COLO829 (cell line): ENCODE measurements at places on chromosomes 3 and 15.

- DNase-seq = peak; percentile 35
These were observed 553 bp downstream of the TMEM43 start for GRCh38 chr3:14125193-14126016.

GRCh38 chr15:29871401-29871800 is 49.1 kb upstream of the TJP1 start:
- DNase-seq = no peak

DNA sequence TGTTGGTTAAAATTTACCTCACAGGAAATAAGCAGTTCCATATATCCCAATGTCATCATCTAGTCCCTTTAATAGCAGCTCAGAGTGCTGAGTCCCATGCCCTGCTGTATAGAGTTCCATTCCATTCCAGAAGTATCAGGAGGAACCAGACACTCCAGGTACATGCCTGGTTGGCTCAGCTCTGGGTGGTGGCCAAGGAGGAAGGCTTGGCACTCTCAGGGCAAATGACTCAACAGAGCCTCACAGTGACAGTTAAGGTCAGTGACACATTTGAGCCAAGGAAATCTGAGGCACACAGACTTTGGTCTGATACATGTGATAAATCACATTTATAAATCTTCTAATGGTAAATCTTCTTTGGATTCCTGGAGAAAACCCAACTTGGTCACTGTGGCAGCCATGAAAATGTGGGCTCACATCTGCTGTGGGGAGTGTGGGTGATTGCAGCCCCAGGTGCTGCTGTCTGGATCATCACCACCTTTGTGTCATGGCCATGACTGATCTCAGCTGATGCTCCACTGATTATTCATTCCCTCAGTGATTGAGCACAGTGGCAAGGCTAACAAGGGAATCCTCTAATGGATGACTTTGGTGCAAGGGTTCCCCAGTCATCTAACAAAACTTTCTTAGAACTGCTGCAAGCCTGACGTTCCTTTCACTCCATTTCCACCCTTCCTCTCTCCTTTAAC is 9.3 kb downstream of the HHLA2 start:
- DNase-seq = no peak

DNA sequence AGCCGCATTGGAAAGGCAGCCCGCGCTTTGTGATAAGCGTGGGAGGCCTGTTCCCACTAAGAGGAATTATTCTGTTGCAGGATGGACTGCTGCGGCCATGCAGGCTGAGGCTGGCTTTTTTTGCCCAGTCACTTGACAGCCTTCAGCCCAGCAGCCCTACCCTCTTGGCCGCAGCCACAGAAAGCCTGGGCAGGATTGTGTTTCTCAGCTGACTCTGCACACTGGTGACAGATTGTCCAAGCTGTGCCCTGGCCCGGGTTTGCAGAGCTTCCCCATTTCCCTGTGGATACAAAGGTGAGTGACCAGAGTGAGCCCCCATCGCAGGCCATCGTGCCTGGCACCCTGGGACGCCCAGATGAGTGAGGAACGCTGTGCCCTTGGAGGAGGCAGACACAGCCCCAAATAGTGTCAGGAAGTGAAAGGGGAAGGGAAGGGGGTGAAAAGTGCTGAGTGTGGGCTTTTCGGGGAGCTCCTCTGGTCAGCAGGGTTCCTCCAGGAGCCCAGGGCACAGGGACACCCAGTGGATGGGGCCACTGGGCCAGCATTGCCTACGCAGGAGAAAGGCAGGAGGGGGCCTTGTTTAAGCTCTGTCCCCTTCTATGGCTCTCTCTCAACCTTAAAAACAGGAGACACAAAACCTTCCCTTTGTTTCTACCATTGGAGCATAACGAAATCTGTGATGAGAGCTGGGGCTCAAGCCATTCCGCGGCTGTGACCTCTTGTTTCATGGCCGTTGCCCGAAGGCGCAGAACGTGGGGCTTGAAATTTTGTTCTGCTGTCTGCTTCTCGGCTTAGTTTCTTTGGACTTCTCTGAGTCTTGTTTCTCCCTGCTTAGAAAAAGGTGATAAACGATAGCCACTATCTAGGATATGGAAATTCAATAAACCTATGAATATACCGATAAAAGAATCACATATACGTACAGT is 91.5 kb upstream of the MEF2A start:
- no peak for DNase-seq

DNA sequence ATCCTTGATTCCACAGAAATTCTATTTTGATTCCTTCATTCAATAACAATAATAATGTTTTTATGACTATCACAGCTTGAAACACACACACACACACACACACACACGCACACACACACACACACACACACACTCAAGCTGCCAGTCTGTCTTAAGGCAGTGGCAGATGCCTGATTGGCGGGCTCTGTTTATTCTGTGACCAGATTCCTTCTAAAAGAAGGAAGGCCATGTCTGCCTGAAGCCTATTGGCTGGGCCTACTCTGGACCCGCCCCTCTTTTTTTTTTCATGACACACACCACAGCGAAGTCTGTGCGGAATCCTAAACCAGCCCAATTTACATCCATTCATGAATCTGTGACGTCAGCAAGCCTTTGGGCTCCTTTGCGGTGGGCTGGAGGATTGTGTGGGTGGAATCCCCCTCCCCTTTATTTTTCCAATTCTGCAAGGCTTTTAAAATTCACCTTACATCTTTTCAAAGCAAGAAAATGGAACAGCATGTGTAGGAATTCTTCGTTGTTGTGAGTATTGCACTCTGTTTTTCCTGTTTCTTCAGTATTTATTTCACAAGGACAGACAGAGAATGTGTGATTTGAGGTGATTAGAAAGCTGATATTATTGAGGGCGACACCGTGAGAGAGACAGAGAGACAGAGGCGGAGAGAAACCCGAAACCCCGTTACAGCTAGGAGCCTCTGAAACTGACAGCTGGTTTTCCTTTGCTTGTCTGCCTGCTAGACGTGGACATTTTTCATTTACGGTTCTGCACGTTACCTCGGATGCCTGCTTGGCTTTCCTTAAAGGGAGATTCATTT is at the start of gene MAP3K13:
MAP3K13 (plus strand) TSS at position 287 of the 812 bp plus-strand sequence. CDS start 65,446 bp downstream, outside the sequence.
- peak; percentile 74 for DNase-seq

DNA sequence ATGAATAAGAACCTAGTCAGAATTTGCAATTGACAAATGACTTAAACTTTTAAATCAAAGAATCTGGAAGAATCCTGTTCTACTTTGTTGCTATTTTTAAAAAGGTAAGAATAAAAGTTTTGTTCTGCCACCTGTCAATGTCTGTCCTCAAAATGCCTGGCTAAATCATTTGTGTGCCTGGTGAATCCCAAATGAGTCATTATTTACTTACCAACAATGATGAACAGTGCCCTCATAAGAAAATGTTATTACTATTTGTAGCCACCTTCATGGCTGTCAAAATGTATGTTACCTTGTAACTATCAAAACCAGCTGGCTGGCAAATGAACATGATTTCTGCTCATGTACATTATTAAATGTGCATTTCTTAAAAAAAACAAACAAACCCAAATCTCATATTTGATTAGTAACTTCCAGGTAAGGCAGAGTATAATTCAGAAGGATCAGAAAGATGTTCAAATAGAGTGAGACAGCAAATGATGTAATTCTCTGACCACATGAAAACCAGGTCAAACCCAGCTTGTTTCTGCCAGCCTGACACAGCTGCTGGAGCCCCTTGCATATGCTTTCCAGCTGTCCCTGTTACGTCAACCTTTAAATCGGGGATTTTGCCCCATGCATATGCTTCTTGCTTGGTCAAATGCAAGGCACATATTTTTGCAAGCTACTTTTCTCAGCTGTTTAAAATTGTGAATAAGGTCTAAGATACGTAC is 137.9 kb downstream of the SSR3 start:
- no peak for DNase-seq

GRCh38 chr3:108528459-108529252 is 18.3 kb upstream of the MYH15 start:
- no peak for DNase-seq

DNA sequence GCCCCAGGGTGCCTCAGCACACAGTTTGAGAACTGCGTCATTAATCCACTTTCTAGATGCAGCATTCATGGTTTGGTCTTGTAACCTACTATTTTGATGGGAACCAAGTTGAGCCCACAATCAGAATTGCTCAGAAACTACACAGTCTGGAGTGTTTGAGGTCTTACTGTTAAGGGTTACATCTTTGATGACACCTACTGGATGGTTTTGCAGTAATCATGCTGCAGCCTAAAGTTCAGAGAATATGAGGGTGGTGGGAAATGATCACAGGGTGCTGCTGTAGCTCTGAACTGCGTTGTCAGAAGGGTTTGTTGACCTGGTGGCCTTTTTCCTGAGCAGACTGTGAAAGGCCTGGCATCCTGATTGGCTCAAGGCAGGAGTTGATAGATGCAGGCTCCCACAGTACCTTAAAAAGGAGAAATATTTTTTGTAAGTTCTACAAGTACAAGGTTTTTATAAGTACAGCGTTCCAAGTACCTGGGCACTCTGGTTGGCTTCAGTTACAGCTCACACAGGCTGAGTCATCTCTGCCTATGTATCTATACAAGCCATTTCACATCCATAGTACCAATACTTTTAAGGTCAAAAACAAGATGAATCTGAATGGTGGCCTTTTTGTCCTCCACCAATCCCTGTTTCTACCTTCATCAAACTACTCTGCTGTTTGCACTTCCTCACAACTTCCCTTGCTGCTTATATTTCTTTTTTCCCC is 60.5 kb upstream of the ACKR4 start:
- no peak for DNase-seq

DNA sequence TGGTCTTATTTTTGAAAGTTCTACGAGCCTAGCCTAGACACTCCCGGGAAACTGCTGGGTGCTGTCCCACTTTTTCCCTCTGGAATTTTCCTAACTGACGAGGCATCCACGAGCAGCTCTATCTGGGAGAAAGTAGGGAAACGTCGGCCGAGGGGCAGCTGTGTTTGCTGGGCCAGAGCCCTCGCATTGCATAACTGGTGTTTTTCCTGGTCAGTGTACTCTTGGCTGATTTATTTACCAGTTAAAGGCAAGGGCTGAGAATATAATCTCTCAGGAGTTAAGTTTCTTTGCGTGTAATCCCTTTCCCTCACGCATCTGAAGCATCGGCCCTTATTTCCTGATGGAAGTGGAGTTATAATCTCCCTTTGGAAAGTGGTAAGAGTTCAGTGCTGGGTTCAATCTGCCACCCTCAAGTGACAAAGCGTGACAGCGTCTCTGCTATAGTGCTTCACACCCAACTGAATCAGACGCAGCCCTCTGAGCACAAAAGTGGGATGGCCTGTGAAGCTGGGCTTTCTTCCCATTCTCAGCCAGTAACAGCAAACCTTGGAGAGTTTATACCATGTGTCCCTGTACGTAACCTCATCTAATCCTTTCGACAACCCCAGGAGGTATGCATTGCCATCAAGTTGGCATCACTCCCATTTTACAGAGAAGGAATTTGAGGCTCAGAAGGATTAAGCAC is 311.5 kb downstream of the RORA start:
- no peak for DNase-seq

DNA sequence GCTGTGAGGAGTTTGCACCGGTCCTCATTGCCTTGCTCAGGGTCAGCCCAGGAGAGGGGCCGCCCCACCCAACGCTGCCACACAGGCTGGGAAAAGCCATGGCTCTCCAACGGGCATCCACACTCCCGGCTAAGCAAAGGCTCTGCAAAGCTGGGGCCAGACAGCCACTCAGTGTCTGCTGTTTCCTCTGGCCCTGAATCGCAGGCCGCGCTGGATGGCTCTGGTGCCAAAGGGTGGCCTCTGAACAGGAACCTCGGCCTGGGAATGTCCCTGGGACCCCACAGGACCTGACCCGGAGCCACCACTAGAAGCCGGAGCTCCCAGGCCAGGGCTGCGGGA is 42.9 kb downstream of the RPN1 start:
- no peak for DNase-seq

DNA sequence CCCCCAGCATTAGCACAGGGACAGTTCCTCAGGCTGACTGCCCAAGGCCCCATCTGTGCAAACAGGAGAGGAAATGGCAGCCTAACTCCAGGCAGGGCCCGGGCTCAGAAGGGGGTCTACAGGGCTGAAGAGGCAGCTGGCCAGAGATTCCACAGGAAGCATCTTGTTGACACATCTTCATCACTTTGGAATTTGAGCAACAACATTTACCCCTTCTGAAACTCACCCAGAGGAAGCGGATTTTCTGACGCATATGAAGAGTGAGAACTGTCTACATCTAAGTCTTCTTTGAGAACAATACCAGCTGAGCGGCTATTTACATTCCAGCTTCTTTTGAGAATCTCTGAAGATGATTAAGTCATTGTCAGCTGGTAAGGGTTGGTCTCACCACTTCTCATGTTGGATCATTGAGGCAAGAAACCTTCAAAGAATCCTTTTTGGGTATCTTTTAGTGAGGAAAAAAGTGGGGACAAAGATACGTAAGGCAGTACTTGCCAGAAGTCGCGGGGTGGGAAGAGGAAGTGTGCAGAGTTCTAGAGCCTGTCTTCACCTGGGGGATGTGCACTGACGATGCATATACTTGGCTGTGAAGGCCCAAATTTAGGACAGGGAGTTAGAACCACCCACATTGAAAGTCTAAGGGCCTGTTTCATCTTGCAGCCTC is 25.4 kb upstream of the SRP14 start:
- DNase-seq = no peak

DNA sequence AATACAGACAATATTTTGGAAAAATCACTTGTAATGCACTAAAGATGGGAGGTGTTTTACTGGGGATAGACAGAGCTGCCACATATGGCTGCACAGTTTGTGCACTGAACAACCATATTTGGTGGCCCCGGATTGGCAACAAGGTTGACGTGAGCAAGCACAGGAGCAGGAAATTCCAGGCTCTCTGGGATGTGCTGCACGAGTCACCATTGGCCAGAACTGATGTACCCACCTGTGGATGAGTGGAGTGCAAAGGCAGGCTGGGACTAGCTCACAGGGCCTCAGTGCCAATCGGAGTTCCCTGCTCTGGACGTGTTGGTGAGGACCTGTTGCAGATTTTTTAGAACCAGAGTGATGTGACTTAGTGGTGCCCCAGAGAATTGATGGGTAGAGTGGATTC is 42.0 kb upstream of the SCAANT1 start:
- no peak for DNase-seq

GRCh38 chr3:183922421-183922820 is 37.7 kb upstream of the PARL start:
- no peak for DNase-seq

DNA sequence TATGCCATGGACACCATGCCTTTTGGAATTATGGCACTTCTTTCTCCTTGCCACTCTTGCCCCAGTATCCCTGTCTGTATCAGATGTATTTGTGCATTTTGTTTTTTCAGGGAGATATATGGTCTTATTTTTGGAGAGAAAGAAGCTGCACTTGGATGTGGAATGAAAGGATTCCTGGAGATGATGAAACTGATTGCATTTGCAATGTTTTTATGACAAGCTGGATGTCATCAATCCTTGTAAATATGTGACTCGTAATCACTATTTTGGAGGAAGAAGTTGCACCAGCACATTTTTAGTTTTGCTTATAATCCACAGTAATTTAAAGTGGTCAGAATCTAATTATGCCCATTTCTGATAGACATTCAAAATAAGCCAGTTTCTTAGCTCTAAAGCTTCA is 165.0 kb downstream of the NR1D2 start:
- no peak for DNase-seq

GRCh38 chr3:11514191-11514821 is 129.4 kb downstream of the VGLL4 start:
- peak; percentile 57 for DNase-seq
